LHCN-M2 (cell line): ENCODE measurements at places on chromosomes 7 and 10. TPM values are rescaled to one million over a fixed set of nuclear protein-coding genes. Genes with fewer than 3 reads are reported as not detected.

AKR1C3 gene
- 25.7 and 33.5 TPM in 2 replicates for total RNA-seq

SP8 gene
- total RNA-seq, result not detected in 2 replicates

GIMAP1 gene
- not detected in 2 replicates for total RNA-seq

PLAU gene
- 614 and 683 TPM in 2 replicates for total RNA-seq

CHST3 gene
- 32.9 and 40.6 TPM in 2 replicates for total RNA-seq

NPY4R gene
- total RNA-seq, result not detected in 2 replicates

SPDYE6 gene
- total RNA-seq, result not detected in 2 replicates

ANXA11 gene
- total RNA-seq, result 55.9 and 84.7 TPM in 2 replicates

KIN gene
- 11.1 and 12.5 TPM in 2 replicates for total RNA-seq

FBH1 gene
- 64.9 and 77.7 TPM in 2 replicates for total RNA-seq

DNA sequence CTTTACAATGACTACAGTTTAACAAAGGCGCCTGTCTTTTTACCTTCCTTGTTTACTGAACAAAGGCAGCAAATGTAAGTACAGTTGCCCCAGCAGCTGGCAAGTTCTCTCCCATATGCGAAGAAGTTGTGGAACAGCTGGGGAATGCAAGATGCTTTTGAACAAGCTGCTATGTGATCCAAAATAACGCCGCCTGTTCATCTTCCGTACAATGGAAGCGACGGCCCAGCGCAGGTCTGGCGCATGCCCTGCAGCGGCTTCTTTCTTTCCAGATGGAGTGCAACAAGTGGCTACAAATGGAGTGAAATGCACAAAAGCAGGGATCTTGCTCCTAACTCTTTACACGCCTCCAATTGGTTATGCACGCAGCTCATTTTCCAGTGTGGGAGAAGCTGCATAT is 97.0 kb upstream of the SVIL start:
- DNase-seq, result no peak

DNA sequence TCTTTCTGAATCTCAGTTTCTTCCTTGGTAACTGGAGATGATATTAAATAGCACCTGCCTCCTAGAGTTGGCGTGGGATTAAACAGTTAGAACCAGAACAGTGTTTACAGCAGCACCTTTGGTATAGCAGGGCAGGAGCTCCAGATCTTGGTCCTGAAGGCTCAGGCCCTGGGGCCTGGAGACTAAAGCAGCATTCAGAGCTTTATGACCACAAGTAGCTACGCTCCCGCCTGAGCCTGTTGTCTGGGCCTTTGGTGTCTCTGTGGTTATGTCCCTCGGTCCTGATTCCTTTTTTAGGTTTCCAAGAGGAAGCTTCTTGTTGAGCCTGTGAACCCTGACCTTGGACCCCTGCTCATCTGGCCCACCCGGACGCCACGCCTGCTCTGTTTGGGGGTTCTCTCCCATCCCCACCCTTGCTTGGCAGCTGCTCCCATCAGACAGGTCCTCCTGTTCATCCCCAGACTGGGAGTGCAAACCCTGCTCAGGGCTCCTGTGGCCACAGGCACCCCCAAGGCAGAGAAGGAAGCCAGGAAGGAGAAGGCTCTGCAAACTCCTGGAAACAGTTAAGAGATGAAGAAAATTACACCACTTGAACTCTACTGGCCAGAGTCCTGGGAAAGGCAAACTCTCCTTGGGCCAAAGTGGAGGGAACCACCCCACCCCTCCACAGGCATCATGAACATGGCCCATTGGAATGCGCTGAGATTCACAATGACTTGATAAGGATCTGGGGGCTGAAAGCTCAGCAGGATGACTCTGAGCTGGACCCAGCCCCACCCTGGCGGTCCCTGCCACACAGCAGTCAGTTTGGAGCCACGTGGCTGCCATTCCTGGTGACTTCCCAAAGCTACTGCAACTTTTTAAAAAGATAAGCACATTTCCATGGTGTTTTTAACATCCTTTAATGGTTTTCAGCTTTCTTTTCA is 50.1 kb upstream of the TMEM72 start:
- peak; percentile 19 for DNase-seq

DNA sequence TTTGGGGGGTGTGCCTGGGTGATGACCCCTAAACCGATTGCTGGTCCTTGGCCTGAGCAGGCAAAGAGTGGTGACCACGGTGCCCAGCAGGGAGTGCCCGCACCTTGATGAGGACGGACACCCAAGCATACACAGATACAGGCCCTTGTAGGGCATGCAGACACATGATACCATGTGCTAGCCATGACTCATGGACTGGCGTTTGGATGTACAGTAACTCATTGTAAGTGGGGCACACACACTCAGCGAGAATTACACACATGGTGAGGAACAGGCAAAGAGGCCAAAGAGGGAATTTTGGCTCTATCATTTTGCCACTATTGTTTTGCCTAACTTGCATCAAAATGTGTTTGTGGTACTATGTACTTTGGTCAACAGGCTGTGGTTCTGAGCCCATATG is 24.1 kb downstream of the KAZALD1 start:
- no peak for DNase-seq

GRCh38 chr10:1184541-1185430 is 128.6 kb downstream of the WDR37 start:
- no peak for DNase-seq

- no peak for DNase-seq
Observed at GRCh38 chr10:71989661-71990454, 25.7 kb downstream of the CHST3 start.

DNA sequence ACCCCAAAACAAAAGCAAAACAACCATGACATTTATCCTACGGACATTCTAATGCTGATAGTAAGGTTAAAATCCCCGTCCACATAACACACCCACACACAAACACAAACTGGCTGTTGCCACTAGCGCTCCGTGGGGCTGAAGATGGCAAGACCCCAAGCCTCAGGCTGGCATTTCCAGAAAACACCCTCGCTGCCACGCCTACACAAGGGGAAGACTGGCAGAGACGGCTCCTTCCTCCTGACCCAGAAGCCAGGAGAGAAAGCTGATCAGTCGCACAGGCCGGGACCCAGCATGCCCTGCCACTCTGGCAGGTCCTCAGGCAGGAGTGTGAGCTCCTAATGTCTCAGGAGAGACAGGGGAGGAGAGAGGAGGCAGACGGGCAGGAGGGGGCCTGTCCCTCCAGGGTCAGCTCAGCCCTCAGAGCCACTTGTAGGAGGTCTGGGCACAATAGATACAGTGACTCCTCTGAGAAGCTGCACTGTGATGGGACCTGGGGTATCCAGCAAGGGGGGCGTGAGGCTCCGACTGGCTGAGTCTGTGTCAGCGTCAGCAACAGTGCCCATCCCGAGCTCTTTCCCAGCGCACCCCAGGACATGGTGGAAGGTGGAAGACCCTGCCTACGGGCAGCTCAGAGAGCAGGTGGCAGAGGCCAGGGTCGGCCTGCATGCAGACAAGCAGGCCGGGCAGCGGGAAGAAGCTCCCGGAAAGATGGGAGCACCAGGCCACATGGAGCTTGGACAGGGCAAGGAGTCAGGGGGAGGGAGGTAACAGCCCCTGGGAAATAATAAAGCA is 326.9 kb downstream of the PTPRN2 start:
- no peak for DNase-seq

GRCh38 chr10:47288916-47289495 is 11.0 kb upstream of the GDF10 start:
- DNase-seq, result no peak

- DNase-seq, result no peak
Observed at GRCh38 chr7:15602236-15602635, 40.4 kb upstream of the AGMO start.

DNA sequence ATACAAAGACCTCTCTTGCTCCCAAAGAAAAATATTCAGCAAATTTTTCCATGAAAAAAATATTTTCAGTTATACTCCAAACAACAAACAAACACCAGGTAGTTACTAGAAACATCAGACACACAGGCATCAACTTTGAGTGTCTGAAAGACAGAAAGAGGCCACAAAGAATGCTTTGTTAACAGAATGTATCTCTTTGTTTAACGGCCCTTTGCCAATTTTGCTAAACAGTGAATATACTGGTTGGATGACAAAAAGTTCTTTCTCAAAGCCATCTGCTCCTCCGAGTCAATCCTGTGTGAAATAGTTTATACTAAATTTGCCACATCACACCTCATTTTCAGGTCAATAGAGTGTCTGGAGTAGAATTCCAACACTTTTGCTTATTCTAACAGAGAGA is 216.7 kb upstream of the PHF14 start:
- DNase-seq, result no peak

DNA sequence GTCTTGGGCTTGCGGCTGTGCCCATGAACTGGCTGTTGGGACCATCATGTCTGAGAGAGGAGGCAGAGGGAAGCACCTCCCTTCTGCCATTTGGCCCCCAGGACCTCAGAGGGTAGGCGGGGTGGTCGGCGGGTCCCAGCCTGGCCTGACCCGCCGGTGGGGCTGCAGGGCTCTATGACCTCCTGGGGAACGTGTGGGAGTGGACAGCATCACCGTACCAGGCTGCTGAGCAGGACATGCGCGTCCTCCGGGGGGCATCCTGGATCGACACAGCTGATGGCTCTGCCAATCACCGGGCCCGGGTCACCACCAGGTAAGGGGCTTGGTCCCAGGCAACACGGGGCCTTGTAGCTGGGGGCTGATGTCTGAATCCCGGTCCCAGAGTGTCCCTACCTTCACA is 14.1 kb downstream of the SUMF2 start:
- no peak for DNase-seq

DNA sequence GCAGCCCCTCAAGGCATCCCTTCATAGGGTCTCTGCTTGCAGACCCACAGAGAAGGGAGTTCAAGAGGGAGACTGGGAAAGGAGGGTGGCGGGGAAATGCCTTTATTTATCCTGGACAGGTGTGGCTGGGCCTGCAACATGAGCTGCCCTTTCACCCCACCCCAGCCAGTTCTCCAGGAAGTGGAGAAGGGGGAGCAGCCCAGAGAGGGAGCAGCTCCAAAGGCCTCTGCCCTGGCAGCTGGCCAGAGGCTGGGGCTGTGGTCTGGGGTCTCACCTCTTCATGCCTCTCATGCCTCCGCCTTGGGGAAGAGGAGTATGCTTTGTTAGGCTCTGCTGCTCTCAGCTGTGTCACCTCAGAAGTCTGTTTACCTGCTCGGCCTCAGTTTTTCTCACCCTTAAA is 3.1 kb downstream of the LDB3 start:
- DNase-seq, result no peak

DNA sequence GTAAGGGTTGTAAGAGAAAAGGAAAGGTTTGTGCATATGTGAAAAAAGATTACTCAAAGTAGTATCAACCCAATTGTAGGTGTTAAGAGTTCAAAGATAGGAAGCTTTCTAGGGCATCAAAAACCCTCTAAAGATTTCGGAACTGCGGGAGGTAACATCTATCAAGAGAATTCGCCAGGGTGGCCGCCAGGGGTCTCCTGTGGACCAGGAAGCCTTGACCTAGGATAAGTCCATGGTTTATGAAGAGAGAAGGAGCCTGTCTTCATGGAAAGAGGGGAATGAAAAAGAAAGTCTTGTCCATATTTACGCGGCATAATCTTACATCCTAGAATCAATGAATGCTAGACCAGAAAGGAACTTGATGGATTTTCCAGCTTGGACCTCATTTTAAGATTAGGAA is 140.7 kb upstream of the CALCR start:
- DNase-seq, result peak; percentile 70

DNA sequence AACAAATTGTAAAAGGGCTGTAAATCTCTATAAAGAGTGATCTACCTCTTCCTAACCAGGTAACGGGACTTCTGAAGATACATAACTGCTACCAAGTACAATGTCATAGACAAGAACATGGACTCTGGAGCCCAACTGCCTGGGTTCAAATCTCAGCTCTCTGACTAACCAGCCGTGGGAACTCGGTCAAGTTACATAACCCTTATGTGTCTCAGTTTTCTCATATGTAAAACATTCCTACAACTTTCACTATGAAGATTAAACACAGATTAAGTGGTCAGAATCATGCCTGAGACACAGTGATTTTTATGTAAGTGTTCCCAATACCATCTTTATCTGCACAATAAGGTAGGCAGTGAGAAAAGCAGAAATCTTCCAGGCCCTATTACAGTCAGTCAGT is 52.6 kb downstream of the ITGB1 start:
- no peak for DNase-seq

DNA sequence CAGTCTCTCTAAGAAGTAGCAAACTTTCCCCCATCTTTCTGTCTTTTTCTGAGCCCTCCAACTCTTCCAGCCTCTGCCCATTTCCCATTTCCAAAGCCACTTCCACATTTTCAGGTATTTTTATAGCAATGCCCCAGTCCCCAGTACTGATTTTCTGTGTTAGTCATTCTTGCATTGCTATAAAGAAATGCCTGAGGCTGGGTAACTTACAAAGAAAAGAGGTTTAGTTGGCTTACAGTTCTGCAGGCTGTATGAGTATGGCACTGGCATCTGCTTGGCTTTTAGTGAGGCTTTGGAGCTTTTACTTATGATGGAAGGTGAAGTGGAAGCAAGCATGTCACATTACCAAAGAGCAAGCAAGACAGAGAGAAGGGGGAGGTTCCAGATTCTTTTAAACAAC is 17.2 kb downstream of the PLCE1 start:
- DNase-seq, result no peak

GRCh38 chr7:143210541-143210940 is 11.3 kb upstream of the TAS2R40 start:
- DNase-seq, result no peak

GRCh38 chr7:96869538-96869937 is 135.8 kb upstream of the DLX6 start:
- DNase-seq, result no peak

DNA sequence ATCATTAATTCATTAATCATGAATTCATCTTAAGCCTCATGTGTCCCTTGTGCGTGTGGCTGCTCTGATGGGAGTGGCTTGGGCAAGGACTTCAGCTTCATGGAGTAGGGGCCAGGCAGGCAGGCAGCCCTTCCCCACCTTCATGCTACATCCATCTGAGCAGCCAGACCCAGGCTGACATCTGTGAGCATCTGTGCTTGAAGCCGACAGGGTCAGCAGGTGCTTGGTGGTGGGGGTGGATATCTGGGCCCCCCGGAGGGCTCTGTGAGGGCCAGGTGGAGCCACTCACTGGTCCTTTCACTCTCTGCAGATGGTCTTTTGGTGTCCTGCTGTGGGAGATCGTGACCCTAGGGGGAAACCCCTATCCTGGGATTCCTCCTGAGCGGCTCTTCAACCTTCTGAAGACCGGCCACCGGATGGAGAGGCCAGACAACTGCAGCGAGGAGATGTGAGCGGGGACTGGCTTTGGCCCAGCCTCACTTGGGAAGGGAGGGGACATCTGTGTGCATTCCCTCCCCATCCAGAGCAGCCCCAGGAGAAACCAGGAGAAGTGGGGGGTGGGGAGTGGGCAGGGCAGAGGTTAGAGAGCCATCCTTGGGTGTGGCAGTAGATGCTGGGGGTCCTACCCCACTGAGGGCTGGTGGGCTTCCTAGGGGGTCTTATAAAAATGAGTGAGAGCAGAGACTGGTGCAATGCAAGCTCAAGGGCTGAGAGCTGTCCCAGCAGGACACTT is 14.7 kb upstream of the CSGALNACT2 start:
- DNase-seq, result no peak

GRCh38 chr10:83917537-83918506 is 221.5 kb upstream of the GHITM start:
- no peak for DNase-seq

DNA sequence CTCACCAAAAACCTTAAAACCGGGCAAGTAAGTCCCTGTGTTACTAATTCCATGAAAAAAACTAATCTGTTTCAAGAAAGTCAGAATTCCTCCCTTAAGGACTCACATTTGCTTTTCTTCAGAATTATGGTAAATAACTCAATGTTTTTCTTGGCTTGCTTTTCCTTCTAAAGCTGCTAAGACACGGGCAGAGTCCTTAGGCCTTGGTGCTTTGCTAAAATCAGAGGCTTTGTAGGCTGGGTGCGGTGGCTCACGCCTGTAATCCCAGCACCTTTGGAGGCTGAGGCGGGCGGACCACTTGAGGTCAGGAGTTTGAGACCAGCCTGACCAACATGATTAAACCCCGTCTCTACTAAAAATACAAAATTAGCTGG is 32.0 kb downstream of the GNA12 start:
- DNase-seq, result peak; percentile 20
